CD4-positive, alpha-beta T cell treated with Interleukin-15 for 1 hour (primary cell): ENCODE measurements at places on chromosomes 4 and X.

GRCh38 chr4:184895012-184895695, 69.4 kb upstream of the ACSL1 start:
- no peak for DNase-seq

- peak; percentile 21 for DNase-seq
Measured at GRCh38 chrX:115330498-115331168, 41.1 kb downstream of the LUZP4 start.

DNA sequence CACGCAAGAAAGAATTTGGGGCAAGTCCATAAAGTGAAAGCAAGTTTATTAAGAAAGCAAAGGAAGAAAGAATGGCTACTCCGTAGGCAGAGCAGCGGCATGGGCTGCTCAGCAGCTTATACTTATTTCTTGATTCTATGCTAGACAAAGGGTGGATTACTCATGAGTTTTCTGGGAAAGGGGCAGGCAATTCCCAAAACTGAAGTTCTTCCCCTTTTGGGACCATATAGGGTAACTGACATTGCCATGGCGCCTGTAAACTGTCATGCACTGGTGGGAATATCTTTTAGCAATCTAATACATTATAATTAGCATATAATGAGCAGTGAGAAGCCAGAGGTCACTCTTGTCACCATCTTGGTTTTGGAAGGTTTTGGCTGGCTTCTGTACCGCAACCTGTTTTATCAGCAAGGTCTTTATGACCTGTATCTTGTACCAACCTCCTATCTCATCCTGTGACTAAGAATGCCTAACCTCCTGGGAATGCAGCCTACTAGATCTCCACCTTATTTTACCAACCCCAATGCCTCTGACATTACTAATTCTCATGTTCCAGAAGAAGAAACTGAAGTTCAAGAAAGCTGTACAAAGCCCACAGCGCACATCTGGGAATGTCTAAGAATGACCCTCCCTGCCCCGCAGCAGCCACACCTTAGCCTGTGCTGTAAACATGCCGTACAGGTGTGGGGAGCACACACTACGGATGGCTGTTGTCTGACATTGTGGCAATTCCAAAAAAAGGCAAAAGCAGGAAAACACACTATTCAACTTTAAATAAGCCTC, 18.6 kb downstream of the RXFP1 start:
- no peak for DNase-seq

- no peak for DNase-seq
Measured at GRCh38 chr4:180828455-180829018, 1414.7 kb upstream of the TENM3 start.

DNA sequence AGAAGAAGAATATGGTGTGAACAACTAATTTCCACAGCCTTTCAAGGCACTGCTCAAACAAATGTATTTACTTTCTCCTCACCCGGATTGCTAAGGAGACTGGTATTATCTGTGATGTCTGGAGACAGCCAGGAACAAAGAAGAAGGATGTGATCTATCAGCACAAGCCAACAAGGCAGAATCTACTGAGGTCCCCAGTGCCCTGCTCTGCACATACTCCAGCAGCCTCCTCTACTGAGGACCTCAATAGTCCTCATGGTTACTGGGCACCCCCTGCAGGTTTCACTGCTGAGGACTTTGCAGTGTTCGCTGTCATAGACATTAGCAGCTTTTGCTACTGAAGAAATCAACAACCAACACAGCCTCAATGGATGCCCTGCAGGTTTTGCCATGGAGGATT, 930.1 kb downstream of the ADGRL3 start:
- DNase-seq = no peak

DNA sequence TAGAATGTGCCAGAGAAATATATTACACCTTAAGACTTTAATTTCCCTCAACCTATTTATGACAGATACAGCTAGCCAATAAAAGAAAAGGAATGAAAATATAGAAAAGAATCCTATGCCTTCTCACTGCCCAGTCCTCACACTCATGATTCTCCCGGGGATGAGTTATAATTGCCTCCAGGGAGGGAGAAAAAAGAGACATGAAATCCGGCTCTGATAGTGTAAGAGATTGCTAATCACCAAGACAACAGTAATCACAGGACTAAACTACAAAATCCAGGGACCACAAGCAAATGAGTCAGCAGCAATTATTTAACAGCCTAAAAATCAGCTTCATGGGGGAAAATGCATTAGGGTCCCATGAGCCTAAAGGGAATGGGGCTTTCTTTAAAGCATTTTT, 95.9 kb upstream of the DUSP21 start:
- DNase-seq = no peak

- no peak for DNase-seq
Measured at GRCh38 chr4:143071351-143071750, 113.4 kb upstream of the USP38 start.

- DNase-seq = no peak
Measured at GRCh38 chr4:158836002-158836369, 67.2 kb downstream of the FNIP2 start.
